ENCODE measurements at places on chromosomes 13 and 19. TPM values are rescaled to one million over a fixed set of nuclear protein-coding genes. Genes with fewer than 3 reads are reported as not detected.

DNA sequence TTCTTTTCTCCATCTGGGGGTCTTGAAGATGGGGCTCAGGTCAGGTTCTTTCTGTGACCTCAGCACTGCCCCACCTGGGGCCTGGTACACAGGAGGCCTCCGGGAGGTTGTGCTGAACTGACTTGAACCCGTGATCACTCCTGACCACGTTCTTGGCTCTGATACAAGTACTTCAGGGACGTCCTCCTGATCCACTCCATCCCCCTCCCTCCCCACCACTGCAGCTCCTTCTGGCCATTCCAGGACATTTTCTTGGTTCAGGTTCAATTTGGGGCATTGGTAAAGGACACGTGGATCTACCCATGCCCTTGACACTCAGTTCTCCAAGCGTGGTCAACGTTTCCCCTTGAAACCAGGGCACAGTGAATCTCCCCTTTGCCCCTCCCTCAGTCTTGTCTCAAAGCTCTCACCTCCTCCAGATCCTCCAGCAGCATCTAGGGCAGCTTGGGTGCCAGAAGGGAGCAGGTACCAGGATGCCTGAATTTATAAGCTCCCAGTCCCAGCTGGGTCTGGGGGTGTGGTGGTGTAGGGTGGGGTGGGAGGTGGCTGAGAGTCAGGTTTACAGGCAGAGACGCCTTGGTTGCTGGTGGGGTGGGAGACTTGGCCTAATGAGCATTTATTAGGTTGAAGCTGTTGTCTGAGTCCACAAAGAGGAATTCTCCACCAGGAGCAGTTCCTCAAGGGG lies at the start of gene KLK15:
TSS of gene KLK15 (minus strand) at position 458 of the 685 bp plus-strand sequence. CDS start 2,082 bp downstream, outside the sequence.
- DNase-seq, result no peak

- no peak for DNase-seq
These were observed 13.0 kb downstream of the CCNA1 start for GRCh38 chr13:36445278-36445677.

DNA sequence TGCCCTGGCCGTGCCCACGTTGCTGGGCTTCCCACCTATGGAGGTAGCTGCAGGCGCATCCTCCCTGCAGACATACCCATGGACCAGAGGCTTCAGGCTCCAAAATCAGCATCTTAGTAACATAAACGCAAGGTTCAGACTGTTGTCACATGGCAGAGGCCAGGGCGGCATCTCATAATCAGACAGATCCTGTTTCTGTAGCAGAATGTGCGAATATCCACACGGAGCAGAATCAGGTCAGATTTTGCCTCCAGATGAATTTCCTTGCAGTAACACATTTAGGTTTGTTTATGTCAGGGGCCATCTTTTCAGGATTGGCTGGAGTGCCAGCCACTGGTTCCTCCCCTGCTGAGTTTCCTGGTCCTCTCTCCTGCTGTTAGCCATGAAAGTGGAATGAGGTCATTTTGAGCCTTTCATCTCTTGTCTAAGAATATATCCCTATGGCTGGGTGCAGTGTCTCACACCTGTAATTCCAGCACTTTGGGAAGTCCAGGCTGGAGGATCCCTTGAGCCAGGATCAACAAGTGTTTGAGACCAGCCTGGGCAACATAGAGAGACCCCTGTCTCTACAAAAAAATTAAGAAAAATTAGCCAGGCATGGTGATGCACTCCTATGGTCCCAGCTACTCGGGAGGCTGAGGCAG lies 20.5 kb downstream of the SMARCA4 start:
- DNase-seq, result no peak

DNA sequence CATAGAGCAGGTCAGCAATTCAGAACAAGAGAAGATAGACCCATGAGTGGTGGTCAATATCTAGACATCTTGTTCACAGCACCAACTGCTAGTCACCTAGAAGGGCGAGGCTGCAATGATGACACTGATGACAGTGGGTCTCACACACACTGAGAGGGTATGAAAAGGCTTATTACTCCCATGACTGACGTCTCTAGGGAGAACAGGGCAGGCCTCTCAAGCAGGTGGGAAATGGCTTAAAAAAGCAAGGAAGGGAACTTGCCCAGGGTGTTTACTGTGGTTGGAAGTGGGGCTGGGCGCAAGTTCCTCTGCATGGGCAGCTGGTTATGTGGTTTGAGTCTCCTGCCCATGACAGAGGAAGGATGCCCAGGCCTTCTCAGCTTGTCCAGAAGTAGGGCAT lies 33.8 kb downstream of the ZNF44 start:
- no peak for DNase-seq

DNA sequence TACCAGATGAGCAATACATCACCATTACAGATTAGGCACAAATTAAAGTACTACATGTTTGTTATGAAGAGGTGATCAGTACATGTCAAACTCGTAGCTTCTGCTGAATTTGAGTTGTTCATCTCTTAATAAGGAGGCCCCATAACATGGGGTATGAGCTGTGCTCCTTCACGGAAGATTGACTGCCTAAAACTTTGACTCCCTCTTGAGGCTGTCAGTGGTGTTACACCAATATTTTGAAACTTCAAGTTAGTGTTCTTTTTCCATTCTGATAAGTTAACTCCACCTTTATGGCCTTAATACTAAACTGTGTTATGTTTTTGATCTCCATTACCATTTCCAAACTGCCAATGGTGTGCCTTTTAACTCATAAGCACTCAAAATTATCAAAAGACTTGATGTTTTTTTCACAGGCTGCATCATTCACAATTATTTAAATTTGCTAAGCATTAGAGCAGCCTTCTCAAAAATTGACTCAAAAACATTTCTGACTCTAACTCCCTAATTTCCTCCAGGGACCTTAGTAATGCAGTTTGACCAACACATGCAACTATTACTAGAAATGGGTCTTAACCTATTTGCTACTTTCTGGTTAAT lies 1591.5 kb downstream of the PCDH9 start:
- DNase-seq, result peak; percentile 13

DNA sequence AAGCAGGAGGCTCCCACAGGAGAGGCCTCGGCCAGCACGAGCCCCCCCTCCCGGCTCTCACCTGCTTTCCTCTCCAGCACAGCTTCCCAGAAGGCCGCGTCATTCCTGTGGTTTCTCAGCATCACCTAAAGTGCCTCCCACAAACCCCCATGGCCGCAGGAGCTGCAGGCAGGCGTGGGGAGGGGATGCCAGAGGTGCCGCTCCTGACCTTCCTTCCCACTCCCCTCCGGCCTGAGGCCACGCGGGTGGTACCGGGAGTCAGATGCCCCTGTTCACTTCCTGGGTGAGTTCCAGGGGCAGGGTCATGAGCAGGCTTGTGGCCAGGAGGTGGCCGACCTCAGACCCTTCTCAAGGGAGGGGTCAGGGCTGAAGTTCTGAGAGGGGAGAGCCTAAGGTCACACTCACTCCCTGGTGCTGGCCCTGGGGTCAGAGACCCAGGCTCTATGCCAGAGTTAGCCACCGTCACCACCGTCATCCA lies 14.4 kb upstream of the NPAS1 start:
- DNase-seq, result no peak

SMIM24 gene
- total RNA-seq, result not detected

Data from Caki2 (cell line).